ENCODE measurements at places on chromosomes 11 and 22. TPM values are rescaled to one million over a fixed set of nuclear protein-coding genes. Genes with fewer than 3 reads are reported as not detected.
A peak's percentile ranks its signal among the peaks of the same experiment; 100 is the strongest.

- no peak for DNase-seq
Measured at GRCh38 chr11:30758518-30758917, 172.4 kb upstream of the MPPED2 start.

GRCh38 chr22:34914846-34915245 lies 151.1 kb upstream of the ISX start:
- DNase-seq, result no peak

GRCh38 chr11:13698132-13698531 lies 29.7 kb downstream of the FAR1 start:
- no peak for DNase-seq

GRCh38 chr22:35051791-35052190 lies 14.2 kb upstream of the ISX start:
- DNase-seq, result peak; percentile 1

GRCh38 chr11:2932850-2933251 lies 3.6 kb upstream of the PHLDA2 start:
- DNase-seq, result no peak

- no peak for DNase-seq
Measured at GRCh38 chr11:76023236-76024068, 182.8 kb downstream of the WNT11 start.

GRCh38 chr11:108596701-108597100 lies 3.1 kb upstream of the EXPH5 start:
- DNase-seq, result no peak

DNA sequence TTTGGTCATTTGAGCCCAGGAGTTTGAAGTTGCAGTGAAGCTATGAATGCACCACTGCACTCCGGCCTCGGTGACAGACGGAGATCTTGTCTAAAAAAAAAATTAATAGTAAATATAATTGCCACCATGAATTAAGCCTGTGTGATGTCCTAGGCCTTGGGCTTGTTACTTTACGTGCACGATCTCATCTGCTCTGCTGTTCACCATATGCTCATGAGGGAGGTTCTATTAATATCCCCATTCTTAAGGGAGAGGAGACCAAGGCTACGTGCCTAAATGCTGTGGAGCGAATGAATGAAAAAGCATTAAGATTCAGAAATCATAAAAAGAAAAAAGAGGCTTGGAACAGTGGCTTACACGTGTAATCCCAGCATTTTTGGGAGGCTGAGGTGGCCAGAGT lies 2.6 kb upstream of the ATG2A start:
- no peak for DNase-seq

DNA sequence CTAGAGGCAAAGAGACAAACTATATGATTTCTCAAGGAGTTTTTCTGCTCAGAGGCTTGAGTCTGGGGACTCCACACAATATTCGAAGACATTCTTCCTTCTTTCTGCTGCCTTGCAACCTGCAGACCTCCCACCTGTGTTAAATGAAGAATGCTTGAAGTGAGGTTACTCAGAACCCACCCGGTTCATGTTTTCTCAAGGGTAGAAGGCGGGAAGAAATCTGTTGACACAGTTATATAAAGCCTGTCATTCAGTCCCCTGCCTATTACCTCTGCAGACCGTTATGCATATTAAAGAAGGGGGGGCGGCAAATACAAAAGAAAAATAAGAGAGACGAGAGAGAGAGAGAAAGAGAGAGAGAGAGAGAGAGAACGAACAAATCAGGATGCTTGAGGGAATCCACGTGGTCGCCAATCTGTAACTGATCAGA lies 2.2 kb upstream of the KMT2A start:
- no peak for DNase-seq

DNA sequence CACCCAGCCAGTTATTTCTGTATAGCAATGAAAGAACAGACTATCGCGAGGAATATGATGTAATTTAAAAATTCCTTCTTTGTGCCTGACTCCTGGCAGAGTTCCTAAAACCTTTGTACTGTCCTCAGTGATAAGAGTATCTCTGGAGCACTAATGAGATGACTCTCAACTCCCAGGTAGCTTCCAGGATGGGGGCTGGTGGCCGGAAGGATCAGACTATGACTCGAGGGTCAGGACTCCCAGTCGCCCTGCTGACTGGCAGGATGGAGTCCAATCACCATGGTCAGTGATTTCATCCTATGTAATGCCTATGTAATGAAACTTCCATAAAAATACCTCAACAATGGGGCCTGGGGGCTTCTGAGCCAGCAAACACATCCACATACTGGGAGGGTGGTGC lies 135.1 kb downstream of the SHANK2 start:
- no peak for DNase-seq

DNA sequence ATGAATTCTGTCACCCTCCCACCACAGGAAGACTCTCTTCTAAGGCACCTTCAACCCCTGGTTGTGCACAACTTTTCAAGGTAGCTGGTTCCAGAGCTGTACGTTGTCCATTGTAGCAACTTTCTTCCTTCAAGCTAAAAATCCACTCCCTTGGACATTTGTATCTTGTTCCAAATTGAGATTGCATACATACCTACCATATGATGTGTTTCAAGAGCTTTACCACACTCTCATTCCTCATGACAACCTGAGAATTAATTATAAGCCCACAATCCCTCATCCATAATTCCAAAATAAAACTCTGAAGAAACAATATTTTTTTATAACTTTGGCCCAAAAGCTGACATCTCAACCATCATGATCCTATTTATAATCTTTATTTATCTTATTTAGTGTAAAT lies 3.0 kb downstream of the OR52W1 start:
- DNase-seq, result no peak

DNA sequence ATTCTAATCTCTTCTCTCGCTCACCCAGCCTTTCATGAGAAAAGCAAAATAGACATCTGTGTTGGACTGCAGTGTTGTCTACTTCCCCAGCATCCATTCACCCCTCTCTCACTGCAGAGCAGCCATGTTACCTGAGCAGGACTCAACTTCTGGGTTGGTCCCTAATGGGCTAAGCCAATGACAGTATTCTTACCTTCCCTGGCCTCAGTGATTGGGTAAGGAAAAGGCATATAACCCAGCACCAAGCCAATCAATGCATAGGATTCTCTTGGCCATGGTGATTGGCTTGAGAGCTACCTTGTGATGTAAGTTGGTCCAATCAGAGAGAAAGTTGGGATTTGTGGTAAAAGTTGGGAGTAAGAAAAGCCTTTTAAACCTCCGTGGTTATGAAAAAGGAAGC lies 99.8 kb upstream of the NECTIN1 start:
- DNase-seq, result no peak

- DNase-seq, result no peak
Measured at GRCh38 chr11:134822897-134823296, 410.9 kb upstream of the B3GAT1 start.

GRCh38 chr11:118012083-118012669 lies 26.0 kb downstream of the IL10RA start:
- DNase-seq, result no peak

- no peak for DNase-seq
Measured at GRCh38 chr11:64015935-64016845, 19.5 kb upstream of the FLRT1 start.

DNA sequence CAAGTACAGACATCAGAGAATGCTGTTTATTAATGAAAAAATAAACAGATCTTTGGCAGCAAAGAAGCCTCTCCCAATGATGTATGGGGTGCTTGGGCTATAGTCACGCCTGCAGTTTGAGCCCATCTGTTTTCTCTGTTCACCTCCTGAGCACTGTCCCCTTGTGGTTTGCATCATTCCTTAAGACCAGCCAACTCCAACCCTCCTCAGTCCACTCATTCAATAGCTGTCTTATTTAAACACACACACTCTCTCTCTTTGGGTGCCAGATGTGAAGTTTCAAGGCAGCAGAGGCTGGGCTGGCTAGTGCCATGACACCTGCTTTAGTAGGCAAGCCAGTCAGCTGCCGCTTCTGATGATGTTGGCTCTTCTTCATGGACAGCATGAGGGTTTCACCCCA lies 58.1 kb downstream of the POLD3 start:
- DNase-seq, result no peak

DNA sequence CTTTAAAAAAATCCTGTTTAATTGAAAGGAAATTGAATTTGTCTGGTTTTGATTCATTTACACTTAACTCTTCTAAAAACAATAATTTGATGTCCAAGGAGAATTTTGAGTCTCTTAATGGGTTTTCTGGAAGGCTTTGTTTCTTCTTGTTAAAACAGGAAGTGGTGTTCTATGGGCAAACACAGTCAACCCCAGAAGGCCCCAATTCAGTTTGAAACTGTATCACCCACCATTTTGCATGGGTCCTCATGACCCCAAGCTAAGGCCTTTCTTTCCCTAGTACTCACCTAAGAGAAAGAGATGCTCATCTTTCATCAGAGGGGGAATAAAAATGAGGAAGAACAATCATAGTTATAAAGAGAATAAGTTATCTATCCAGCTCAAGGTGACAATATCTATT lies 10.6 kb downstream of the FLI1 start:
- DNase-seq, result no peak

DNA sequence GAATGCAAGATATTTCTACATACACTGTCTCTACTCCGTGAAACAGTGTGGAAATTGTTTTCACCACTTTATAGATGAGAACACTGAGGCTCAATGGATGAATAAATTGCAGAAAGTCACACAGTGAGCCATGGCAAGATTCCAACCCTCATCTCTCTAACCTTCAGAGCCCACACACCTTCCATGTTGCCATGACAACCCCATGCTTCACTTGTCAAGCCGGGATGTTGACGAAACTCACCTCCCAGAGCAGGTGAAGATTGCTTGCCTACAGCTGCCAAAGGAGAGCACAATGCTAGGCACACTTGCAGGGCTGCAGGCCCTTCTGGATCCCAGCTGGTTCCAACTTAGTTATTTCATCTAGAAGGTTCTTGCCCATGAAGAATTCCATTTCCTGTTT lies 71.4 kb upstream of the SEZ6L start:
- DNase-seq, result no peak

DNA sequence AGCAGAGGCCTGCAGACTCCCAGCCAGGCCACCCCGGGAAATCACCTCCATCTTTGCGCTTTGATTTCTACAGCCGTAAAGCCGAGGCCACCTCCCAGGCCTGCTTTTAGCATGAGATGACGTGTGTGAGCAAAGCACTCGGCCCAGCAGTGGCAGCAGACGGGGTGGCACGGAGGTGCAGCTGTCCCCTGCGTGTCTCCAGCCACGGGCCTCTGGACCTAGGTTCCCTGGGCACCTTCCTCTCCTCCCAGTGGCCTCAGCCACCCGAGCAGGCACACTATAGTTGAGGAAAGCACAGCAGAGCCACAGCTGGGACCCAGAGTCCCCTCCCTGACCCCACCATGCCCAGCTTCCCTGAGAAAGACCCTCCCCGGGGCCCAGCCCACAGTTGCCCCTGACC lies 15.9 kb downstream of the GNAZ start:
- no peak for DNase-seq

GRCh38 chr11:8832571-8833260 lies 78.3 kb upstream of the AKIP1 start:
- peak; percentile 69 for DNase-seq

GRCh38 chr22:31881200-31881599 lies 63.1 kb upstream of the YWHAH start:
- DNase-seq, result no peak

- DNase-seq, result no peak
Measured at GRCh38 chr11:3933165-3933628, 77.7 kb downstream of the STIM1 start.

DNA sequence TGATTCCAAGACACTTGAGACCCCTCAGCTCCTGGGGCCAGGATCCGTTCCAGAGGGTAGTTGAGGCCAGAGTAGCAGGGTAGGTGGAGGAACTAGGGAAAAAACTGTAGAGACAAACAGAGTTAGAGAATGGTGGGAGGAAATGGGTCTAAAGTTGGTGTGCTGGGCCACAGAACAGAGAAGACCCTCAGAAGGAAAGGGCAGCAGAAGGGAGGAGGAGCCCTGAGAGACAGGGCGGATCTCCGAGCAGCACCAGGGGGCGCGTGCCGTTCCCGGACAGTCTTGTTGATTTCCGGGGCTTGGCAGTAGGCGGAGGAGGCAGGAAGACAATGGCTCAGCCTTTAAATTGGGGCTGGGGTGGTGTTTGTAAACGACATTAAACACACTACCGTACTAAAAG lies 2.4 kb upstream of the CECR2 start:
- DNase-seq, result peak; percentile 94

GRCh38 chr22:18104566-18104965 lies 6.0 kb upstream of the TUBA8 start:
- peak; percentile 27 for DNase-seq

DNA sequence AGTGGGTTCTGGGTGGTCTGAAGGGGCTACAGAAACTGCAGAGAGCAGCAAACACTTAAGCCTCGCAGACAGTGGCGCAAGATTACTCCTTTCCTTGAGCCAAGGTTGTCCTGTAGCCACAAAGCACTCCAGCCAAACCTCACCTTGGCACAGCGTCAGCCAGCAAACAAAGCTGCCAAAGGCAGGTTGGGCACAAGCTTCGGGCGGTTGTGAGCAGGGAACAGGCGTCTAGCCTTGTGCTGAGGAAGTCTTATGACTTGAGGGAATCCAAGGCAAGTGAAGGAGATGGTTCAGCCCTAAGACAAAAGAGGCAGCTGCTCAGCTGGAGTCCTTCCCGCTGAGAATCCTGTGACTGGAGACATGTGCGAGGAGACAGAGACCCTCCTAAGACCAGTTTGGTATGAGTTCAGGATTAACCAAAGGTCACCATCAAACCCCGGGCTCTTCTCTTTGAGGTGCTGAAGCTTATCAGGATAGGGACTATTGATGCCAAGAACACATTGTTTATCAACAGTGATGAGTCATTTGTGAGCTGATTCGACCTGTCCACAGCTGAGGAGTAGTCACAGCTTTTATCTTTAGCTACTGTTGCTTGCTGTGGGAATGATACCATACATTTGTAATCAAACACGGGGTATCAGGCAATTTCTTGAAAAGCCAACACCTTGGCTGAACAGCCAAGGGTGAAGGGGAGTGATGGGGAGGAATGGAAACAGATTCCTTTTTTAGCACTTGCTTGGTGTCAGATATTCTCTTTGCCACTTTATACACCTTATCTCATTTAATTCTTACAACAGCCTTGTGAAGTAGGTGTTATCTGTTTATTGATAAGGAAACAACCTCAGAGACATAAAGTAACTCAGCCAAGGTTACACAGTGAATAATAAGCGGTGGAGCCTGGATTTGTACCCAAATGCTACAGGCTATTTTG lies 4.6 kb downstream of the ADM start:
- DNase-seq, result peak; percentile 90

GRCh38 chr11:70692131-70692530 lies 293.8 kb downstream of the CTTN start:
- no peak for DNase-seq

Gene CYB5R3
- total RNA-seq, result 87.9 TPM

Gene NPAS4
- not detected for total RNA-seq

Gene KCTD14
- total RNA-seq, result 8.6 TPM

Gene TOLLIP
- 34.0 TPM for total RNA-seq

Gene PKDREJ
- total RNA-seq, result not detected

Gene MRGPRX4
- not detected for total RNA-seq

Gene C11orf16
- total RNA-seq, result not detected

Gene WNT11
- 0.65 TPM for total RNA-seq

Gene OR5A1
- not detected for total RNA-seq

Gene ACTN3
- total RNA-seq, result 5.3 TPM

Gene OR9I1
- total RNA-seq, result not detected

Gene ANKK1
- total RNA-seq, result not detected

Gene AHNAK
- 165 TPM for total RNA-seq

Gene IFITM10
- total RNA-seq, result 1.0 TPM

Gene ELP4
- 19.2 TPM for total RNA-seq

Gene METTL15
- total RNA-seq, result 20.4 TPM

Gene PDGFD
- total RNA-seq, result 4.8 TPM

Gene TMPRSS13
- total RNA-seq, result 5.1 TPM

Gene MMP1
- not detected for total RNA-seq

All from endodermal cell (in vitro differentiated cells).